CD4-positive, alpha-beta T cell treated with Interleukin-12 subunit alpha and Interleukin-12 subunit beta, for 1 hour (primary cell): ENCODE measurements at places on chromosomes 13 and 19.

GRCh38 chr19:10269333-10270179 lies 1.4 kb upstream of the ICAM1 start:
- DNase-seq: peak; percentile 90

DNA sequence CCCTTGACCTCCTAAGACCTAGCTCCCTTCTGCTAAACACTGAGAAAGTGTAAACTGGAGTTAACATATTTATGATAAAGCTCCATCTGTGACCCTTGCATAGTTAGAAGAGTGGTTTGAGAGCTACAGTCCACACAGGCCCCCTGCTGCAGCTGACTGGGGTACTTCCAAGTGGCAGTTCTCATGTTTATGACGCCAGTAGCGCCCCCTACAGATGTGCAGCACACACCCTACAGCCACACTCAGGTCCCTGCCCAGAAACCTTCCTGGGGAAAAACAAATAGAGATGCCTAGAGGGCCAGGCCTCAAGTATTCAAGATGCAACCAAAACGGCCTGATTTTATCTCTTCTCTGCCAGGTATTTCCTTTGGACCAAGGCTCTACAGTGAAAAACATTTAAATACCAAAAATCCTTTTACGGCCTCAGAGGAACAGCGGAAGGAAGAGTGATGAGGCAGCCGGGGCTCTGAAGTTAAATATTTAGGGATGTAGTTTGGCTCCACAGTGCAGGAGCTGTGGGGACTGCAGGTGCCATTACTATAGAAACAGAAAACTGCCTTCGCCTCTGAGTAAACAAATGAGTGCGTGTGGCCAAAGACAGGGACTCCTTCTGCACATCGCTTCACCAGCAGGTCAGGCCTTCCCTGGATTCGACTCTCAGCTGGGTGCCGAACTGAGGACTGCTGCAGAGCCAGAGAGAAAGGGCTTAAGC lies 553.1 kb downstream of the EFNB2 start:
- no peak for DNase-seq

GRCh38 chr19:16320987-16321386 lies 3.6 kb upstream of the KLF2 start:
- no peak for DNase-seq

DNA sequence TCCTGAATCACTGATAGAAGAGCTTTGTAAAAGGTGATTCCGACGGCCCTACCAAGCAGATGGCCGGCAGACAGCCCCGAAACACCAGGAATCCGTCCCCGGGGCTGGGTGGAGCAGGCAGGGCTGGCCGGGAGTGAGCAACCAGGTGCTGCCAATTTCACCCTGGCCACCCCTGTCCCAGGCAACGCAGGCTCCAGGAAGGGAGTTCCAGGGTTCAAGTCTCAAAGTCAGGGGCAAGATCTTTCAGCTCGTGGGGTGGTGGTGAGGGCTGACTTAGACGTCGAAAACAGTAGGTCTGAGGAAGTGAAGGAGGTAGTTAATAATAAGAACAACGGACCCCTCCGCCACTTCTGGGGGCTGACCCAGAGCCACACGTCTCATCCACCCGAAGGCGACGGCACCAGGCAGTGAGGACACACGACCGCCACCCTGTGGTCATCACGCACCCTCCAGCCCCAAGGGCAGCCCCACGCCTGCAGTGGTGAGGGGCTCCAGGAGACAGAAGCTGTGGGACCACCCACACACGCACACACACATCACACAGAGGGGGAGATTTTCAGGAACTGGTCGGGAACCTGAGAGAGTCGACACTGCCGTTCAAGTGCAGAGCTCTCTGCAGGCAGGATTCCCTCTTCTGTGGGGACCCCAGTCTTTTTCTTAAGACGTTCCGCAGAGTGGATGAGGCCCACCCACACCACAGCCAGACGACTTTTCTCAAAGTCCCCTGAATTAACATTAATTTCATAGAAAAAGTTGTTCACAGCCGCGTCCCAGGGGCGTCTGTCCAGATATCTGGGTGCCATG lies 67.2 kb downstream of the SPACA7 start:
- no peak for DNase-seq

GRCh38 chr13:40273253-40274025 lies 393.0 kb downstream of the FOXO1 start:
- no peak for DNase-seq

- DNase-seq: no peak
These were observed 166.0 kb upstream of the UBL3 start for GRCh38 chr13:30016398-30016797.

DNA sequence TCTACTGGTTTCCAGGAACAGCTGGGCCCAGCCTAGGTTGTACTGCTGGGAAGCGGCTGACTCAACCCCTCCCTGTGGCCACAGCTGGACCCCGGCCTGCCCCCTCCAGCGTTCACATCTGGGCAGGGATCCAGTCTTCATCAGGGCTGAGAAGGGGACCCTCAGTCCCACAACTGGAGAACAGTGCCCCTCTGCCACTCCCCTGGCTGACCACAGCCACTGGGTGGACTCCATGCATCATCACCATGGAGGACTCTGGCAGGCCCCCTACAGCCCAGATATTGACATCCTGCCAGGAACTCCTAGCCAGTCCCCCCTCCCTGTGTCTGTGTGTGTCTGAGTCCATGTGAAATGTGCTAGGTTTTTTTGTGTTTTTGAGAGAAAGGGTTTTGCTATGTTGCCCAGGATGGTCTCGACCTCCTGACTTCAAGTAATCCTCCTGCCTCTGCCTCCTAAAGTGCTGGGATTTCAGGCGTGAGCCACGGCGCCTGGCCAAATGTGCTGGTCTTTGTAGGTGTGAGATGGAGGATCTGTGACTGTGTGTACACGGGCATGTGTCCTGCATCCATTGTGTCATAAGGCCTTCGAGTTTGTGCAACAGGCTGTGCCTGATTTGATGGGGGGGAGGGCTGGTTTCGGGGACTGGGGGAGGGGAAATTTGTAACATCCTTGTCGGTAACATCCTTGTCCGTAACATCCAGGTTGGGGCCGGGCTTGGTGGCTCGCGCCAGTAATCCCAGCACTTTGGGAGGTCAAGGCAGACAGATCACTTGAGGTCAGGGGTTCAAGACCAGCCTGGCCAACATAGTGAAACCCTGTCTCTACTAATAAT lies 4.0 kb upstream of the HOOK2 start:
- peak; percentile 26 for DNase-seq

GRCh38 chr13:100275746-100276145 lies 186.9 kb downstream of the PCCA start:
- DNase-seq: no peak

DNA sequence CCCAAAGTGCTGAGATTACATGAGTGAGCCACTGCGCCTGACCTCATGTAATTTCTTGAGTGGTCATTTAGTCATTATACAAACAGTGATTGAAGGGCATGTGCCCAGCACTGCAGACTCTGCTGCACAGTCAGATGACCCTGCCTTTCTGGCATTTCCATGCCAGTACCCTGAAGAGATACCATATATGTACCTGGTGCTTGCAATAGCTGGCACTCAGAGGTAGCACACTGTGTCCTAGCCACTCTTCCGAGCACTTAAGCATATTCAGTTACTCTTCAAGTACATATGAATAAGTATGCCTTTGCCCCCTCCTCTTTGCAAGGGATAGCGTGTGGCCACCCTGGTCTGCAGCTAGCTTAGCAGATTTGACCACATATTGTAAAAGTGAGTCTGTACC lies 15.5 kb downstream of the STX10 start:
- DNase-seq: no peak

DNA sequence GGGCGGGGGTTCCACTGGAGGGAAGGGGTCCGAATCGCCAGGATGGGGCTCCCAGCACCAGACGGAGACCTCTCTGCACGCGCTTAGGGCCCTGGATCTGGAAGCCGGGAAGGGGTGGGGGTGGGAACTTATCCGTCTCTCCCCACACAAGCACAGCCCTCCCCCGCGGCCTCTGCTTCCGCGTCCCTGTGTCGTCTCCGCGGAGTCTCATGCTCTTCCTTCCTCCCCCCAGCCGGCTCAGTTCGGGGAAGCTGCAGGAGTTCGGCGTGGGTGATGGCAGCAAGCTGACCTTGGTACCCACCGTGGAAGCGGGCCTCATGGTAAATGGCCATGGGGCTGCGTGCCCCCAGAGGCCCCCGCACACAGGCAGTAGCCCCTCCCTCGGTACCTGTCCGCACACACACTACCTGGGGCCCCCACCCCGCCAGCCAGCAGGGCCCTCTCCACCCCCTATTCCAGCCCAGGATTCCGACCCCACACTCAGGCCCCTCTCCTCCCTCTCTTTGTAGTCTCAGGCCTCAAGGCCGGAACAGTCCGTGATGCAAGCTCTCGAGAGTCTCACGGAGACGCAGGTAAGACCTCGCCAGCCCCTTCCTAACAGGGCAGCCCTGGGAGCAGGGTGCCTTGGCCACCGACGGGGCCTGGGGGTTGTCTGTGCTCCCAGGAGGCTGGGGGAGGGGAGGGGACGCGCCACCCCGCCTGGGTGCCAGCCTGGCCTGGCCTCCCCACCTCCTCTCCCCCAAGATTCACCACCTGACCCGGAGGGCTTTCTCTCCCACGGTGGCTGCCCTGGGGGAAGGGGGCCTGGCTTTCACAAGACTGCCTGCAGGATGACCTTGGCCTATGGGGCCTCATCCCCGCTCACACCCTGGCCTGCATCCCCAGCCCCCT lies 3.2 kb downstream of the MIDN start:
- peak; percentile 66 for DNase-seq

- DNase-seq: no peak
These were observed 2700.2 kb downstream of the PCDH9 start for GRCh38 chr13:64529874-64530485.

DNA sequence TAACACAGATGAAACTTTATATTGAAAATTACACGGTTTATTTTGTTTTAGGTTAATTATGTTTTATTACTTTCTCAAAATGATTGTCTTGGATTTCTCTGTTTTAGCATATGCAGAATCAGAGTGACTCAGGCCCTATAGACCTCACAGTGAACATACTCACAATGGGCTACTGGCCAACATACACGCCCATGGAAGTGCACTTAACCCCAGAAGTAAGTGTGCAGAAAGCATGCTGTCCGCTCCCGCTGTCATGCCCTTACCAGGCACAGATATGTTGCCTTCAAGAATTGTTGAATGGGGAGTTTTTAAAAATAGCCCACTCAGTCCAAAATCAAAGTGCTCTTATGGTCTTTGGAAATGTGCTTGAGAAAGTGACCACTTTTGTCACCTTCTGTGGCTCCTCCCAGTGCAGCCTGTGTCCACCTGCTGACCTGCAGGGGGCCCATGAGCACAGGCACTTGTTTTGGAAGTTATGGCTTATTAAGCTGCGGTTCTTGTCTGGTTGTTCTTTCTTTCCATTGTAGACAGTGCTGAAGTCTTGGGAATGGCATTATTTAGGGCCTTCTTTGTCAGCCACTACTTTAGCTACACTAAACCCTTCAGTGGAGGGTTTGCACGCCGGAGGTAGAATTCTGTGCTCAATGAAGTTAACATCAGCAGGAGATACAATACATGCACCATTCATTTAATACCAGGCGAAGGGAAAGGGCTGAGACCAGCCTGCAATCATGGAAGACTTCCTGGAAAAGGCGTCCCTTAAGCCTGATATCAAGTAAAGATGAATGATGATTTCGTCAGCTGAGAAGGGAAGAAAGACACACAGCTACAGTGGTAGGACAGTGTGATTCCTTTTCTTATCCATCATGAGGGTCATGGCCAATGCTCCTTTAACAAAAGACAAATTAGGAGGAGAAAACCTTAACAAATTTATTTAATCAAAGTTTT lies 36.7 kb downstream of the CUL4A start:
- no peak for DNase-seq

DNA sequence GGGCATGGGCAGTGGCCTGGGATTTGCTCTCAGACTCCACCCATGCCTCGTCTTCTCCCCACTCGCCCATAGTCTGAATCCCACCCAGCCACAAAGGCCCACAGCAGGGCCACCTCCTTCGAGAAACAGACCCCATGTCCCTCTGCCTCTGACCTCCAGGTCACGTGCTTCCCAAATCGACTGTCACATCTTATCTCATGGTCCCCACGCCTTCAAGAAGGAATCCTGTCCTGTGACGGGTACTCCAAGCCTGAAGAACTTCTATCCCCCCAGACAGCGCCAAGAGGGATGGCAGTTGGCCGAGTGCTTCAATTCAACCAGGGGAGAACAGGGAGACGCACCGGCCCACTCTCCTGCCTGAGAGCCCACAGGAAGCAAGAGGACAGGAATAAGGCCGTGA lies 16.5 kb downstream of the MLLT1 start:
- no peak for DNase-seq

GRCh38 chr13:86932776-86933334 lies 738.3 kb upstream of the SLITRK5 start:
- no peak for DNase-seq

DNA sequence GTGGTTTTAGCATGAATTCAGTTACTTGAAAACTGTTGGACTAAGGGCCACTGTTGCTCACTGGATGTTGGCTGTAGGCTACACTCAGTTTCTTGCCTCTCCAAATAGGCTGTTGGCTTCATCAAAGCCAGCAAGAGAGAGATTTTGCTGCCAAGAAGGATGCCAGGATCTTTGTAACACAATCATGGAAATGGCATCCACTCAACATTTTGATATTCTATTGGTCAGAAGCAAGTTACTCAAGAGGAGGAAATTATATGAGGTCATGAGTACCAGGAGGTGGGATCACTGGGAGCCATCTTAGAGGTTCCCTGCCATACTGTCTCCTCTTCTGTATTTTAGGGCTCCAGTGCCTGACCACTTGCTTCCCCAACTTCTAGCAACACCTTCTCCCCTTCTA lies 30.6 kb downstream of the SYDE1 start:
- DNase-seq: no peak

DNA sequence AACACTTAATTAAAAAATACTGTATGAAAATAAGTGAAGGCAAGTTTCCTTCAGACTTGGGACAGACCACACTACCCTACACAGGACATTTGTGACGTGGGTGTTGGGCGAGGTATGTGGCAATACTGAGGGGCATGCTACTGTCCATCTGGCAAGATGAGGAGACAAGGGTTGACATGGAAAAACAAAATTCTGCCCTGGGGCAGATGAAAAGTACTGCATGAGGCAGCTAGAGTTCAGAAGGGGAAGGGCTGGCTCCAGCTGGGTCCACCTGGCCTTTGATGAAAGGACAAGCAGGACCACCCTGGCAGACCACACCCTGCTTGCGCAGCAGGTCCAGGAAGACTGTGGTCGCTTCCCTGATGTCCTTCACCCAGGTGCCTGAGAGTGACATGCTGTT lies 43.2 kb downstream of the LATS2 start:
- DNase-seq: no peak

DNA sequence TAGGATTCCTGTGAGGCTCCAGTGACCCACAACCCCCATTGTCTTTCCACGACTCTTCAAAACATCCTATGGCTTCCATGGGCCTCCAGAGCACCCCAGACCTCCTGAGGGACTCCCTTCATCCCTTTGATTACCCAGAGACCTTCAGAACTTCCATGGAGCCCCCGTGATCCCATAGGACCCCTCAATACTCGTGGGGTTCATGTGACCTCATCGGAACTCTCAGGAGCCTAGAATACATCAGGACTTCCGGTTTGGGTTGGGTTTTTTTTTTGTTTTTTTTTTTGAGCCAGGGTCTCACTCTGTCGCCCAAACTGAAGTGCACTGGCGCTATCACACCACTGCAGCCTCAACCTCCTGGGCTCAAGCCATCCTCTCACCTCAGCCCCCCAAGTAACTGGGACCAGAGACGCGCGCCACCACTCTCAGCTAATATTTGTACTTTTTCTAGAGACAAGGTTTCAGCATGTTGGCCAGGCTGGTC lies 774 bp downstream of the ALDH16A1 start:
- peak; percentile 51 for DNase-seq
